T-cell (primary cell): ENCODE measurements at places on chromosomes 6 and 20. TPM values are rescaled to one million over a fixed set of nuclear protein-coding genes. Genes with fewer than 3 reads are reported as not detected.
A peak's percentile ranks its signal among the peaks of the same experiment; 100 is the strongest.

The OR2J3 gene
- not detected for total RNA-seq

The MTFR2 gene
- total RNA-seq = 1.2 TPM

The F13A1 gene
- total RNA-seq = 0.18 TPM

The SNRPB2 gene
- total RNA-seq = 31.5 TPM

DNA sequence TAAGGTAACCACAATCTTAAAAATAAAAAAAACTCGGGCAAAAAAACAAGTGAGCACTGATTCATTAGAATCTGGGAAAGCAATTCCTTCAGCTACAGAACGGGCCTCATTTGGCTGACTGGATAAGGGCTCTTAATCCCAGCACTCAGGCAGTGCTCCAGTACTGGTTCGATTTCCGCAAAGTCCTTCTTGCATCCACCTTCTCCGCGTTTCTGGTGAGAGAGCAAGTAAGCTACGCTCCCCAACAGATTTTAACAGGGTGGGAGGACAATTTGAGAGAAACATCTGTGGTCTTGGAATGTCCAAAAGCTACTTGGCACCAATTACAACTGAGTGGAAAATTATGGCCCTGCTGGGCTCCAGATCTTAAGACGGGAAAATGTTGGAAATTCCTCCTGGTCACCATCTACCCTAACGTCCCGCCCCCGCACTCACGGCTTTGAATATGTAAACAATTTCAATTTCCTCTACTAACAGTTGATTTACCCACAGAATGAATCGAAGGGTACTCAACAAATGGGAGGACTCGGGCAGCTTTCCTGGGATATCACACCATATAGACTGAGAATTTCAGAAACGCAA lies 18.1 kb upstream of the ZSCAN9 start:
- DNase-seq = no peak

- DNase-seq = no peak
Measured at GRCh38 chr6:40894962-40895799, 143.8 kb downstream of the UNC5CL start.

DNA sequence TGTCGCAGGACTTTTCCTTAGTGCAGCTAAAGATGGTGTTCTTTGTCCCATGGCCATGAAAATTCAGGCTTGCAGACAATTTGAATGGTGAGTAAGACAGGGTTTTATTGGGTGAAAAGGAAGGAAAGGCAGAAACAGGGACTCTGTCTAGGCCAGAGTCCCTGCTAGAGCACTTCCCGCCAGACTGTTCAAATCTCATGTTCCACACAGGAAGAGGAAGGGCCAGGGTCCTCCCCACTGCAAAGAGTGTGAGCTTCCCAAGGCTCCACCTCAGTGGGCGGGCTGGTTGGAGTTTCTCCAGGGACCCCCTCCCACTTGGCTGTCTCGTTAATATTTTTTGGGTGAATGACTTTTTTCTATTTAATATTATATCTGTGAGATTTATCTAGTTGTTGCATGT lies 29.0 kb downstream of the COL19A1 start:
- DNase-seq = no peak

DNA sequence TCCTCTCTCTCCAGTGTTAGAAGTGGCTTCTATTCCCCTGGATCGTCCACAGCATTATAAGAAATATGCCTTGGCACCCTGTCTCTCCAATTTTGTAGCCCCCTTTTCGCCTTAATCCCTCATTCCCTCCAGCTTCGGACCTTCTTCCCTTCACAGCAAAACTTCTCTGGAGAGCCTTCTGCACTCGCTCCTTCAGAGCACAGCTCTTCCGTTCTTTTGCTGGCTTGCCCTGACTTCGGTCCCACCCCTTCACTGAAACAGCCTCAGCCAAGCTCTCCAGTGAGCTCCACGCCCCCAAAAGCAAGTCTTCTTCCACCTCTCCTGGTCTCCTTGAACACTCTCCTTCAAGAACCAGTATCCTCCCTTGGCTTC lies 134.7 kb upstream of the RNF24 start:
- DNase-seq = no peak

GRCh38 chr6:42429836-42430235 lies 21.9 kb downstream of the TRERF1 start:
- DNase-seq = no peak

GRCh38 chr20:61387204-61387953 lies 135.3 kb downstream of the CDH4 start:
- DNase-seq = no peak

- no peak for DNase-seq
Measured at GRCh38 chr6:165042912-165043311, 266.5 kb downstream of the C6orf118 start.

DNA sequence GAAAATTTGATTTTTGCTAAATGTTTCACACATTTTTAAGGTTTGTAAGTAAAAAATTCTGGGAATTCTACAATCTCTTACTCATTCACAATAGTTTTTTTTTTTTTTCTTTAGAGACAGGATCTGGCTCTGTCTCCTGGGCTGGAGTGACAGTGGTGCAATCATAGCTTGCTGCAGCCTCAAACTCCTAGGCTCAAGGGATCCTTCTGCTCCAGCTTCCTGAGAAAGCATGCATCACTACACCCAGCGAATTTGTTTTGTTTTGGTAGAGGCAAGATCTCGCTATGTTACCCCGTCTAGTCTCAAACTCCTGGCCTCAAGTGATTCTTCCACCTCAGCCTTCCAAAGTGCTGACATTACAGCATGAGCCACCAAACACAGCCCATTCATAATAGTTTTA lies 232.8 kb downstream of the GJA1 start:
- DNase-seq = no peak

DNA sequence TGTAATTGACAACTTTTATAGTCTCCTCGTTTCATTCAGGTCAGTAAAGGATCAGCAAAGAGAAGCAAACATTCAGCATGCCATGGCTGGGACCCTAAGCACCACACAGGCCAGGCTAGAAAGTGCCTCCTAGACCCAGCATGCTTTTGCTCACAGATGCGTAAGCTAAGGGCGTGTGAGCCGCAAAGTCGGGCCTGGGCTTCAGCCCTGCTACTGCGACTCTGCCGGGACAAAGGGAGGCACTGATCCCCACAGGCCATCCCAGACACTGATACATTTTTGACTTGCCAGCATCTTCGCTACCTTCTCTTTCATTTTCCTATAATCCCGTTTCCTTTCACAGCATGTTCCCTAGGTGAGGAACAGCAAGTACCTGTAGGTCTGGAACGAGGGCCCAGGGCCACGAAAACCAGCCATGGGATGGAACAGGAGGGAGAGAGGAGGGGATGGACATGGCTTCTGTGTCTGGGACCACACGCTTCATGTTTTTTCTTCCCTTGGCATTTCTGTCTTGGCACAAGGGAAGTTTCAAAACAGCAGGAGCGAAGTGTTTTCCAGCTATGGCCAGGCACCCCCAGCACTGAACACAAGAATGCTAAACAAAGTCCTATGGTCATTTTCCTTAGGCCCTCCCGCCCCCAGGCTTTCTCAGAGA lies 42.6 kb downstream of the IRF4 start:
- no peak for DNase-seq

DNA sequence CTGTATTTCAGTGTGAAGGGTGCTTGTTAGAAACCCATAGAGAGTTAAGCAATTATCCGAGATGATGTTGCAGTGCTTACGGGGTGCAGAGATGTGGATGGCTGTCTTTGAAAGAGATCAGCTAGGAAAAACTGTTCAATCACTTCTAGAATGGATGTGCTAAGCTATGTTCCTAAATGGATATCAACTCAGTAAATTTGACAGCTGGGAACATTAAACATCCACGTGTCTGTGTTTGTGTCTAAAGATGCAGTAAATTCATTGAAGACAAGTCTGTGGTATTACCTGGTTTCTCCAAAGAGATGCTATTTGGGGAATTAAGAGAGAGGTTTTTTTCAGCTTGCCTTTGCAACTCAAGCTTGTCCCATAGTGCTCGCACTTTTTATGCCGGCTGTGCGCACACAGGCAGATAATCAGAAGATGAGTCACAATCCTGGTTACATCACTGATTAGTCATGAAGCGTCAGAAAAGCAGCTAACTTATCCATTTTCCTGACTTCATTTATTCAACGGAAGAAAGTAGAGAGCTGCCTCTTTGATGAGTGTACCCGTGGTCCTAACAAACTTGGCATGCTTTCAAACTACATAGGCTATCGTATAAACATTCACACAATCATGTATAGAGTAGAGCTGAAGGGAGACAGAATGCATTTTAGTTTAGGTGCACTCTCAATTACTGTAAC lies 691.7 kb upstream of the SLC35B3 start:
- no peak for DNase-seq

DNA sequence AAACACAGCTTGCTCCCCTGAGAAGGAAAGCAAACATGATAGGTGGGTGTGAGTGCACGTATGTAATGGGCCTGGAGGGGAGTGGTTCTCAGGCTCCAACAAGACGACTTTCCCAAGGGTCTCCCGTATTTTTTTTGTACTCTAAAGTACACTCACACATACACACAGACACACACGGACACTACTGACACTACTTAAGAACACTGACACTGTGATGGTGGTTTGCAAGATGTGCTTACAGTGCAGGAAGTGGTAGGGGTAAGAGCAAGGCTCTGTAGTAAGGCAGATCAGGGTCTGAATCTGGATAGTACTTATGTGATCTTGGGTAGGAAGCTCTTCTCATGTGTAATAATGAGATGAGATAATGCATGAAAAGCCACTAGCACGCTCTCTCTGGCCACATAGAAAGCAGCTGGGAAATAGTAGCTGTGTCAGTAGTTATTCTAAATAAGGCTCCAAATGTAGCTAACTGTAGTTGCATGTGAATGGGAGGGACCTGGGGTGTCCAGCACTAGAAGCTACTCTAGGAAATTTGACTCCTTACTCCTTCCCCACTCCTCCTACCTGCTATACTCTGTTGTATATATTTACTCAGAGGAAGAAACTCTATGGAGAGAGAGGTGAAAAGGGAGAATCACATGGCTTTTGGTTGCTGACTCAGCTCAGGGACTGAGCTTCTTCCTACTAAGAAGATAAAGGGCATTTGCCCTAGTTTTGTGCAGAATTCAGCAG lies 8.4 kb upstream of the ZBTB24 start:
- peak; percentile 11 for DNase-seq

DNA sequence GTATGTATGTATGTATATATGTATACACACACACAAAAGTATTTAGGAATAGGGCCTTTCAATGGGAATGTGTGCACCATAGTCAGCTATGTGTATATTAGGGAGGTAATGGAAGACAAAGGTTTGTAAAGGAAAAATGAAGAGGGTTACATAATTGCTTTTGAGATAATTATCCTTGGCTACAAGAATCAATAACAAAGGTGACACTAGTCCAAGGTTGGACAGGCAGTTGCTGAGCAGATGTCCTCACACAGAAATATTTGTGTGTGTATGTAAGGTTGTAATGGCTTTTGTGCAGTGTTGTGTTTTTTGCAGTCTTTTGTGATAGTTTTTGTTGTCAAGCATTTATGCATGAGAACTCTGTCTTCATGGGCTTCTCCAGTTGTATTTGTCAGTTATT lies 157.9 kb upstream of the MARCKS start:
- no peak for DNase-seq

GRCh38 chr6:35780719-35781118 lies at the start of gene CLPSL1:
TSS of gene CLPSL1 (plus strand) at chr6:35781019. CDS start at chr6:35781111, 92 bp downstream.
- DNase-seq = no peak

DNA sequence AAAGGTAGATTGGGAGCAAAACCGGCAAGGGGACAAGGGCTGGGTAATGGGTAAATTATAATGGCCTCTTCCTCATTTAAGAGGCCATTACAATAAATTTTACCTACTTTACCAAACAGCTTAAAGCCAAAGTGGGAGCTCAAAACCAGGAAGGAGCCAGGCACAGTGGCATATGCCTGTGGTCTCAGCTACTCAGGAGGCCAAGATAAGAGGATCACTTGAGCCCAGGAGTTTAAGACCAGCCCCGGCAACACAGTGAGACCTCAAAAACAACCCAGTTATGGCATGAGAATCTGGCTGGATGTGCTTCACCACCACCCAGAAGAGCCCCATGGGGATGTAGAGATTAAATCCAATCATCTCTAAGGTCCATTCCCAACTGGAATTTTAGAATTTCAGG lies 52.9 kb upstream of the TAF8 start:
- DNase-seq = no peak

DNA sequence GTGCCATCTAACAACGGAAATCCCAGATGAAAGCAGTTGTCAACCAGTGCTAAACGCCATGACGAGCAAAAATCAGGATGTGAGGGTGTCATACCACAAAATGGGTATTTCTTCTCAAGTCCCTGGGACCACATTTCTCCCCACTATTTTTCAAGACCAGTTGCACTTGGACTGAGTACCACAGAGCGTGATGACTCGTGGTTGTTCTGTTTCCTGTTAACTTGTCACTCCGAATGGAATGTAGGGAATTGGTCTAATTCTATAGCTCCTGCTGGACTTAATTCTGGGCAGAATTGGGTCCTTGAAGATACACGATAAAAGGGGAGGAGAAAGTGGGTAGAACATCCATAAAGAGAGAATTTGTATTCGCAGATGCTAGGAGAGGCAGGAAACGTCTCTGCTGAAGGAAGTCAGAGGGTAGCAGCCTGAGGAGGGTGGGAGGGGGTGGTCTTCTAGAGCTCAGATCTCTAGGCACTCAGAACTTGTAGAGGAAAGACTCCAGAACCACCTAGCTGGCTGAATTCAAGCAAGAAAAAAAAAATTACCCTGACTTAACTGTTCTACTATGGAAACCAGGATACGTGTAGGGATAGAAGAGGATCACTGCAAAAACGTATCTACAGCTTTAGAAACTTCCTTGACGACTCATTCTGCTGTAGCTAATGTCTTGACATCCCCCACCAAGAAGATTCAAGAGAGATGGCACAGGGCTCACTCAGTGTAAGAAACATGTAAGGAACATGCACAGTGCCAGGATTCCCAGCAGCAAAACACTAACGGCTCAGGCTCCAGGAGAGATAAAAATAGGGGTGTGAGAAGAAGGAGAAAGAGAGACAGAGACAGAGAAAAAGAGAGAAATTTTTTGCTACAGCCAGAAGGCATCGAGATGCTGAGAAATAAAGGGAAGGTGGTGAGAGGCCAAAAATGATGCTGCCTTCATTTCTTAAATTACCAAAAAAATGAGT lies 494.7 kb downstream of the CD83 start:
- no peak for DNase-seq

DNA sequence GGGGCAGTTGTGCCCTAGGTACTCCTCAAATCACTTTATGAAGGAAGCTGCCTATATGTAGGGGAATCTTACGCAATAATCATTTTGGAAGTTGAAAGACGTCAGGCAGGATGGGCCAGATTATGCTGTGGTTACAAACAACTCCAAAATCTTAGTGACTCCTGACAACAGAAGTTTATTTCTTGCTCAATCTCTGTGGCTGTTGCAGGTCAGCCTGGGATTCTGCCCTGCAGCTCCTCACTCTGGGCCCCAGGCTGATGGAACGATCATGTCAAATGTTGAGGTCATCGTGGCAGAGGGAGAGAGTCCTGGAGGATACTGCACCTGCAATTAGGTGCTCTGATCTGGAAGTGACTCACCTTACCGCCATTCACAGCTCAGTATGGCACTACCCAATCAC lies 88.4 kb downstream of the ZDHHC14 start:
- no peak for DNase-seq

GRCh38 chr6:16481697-16482399 lies 243.5 kb downstream of the GMPR start:
- peak; percentile 91 for DNase-seq

GRCh38 chr6:44659726-44660125 lies 272.2 kb downstream of the CDC5L start:
- DNase-seq = no peak

GRCh38 chr6:148628251-148628650 lies 118.6 kb upstream of the UST start:
- DNase-seq = no peak
